ENCODE measurements at places on chromosomes 3 and 15. TPM values are rescaled to one million over a fixed set of nuclear protein-coding genes. Genes with fewer than 3 reads are reported as not detected.

GRCh38 chr15:34861214-34861613 lies 65.9 kb upstream of the ACTC1 start:
- no peak for DNase-seq

DNA sequence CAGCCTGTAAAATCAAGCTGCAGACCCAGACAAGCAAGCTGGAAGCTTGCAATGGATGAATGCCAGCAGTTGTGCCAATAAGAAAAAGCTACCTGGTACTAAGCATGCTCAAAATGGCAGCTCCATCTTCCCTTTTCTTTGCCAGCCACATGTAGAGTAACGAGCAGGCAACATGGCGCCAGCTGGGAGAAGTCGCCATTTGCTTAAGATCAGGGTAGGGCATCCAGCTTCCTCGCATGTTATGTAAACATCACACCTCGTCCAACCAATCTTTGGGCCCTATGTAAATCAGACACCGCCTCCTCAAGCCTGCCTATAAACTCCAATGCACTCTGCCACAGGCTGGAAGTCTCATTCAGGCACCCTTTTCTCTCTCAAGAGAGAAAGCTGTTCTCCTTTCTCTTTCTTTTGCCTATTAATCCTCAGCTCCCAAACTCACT lies 973.9 kb downstream of the FHIT start:
- no peak for DNase-seq

- no peak for DNase-seq
These were observed 20.7 kb downstream of the KLF13 start for GRCh38 chr15:31347067-31347975.

GRCh38 chr3:179801856-179802255 lies 149.0 kb downstream of the USP13 start:
- DNase-seq: no peak

DNA sequence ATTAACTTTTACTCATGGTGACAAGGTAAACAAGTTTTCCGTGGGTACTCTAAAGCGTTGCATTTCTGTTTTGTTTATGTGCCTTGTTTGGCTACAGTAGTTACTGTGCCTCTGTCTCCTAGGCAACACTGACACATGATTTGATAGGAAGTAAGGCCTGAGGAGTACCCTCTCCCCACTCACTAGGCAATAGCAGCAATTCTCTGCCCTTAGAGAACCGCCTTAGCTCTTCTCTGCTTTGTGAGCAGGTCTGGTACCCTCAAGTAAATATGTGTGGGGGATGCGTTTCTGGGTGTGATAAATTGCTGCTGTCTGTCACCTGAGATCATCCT lies at the start of gene IL5RA:
Gene IL5RA, minus strand, starts transcription at position 76 of the 332 bp plus-strand sequence. CDS start 5,390 bp downstream, outside the sequence.
- no peak for DNase-seq

- no peak for DNase-seq
These were observed 29.5 kb upstream of the THSD4 start for GRCh38 chr15:71085809-71086208.

FETUB gene
- total RNA-seq: not detected

MTHFS gene
- 18.7 TPM for total RNA-seq

ECE2 gene
- total RNA-seq: not detected

KCNH8 gene
- not detected for total RNA-seq

SPRED1 gene
- 22.2 TPM for total RNA-seq

CHRFAM7A gene
- total RNA-seq: 1.1 TPM

All from glomerular endothelial cell (primary cell).